Ovary (tissue), 10 donors: ENCODE measurements at places on chromosomes 12 and 14.

GRCh38 chr14:49582113-49582977, 3.8 kb downstream of the RPS29 start:
- H3K27ac ChIP-seq, result no peak overlapping the region
- DNase-seq, result no peak
- H3K4me1 ChIP-seq, result peaks cover 6% of the 10 kb centered on the region

GRCh38 chr14:75487155-75487671, 35.1 kb upstream of the BATF start:
- no peaks in the 10 kb centered on the region for H3K27me3 ChIP-seq
- no peaks in the 10 kb centered on the region for H3K4me1 ChIP-seq
- no peak overlapping the region for H3K27ac ChIP-seq

DNA sequence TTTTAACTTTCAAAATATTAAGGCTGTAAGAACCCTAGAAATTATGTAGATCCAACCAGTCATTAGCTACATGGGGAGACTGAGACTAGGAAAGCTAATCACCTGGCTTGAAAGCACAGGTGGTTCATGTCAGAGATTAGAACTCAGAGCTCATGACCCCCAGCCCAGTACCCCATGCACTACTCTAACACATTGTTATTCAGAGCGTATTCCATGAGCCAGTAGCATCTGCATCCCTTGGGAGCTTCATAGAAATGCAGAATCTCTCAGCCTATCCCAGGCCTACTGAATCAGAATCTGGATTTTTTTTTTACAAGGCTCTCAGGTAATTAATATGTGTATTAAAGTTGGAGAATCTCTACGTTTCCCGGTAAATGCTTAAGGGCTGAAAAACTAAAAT, 161.7 kb downstream of the BTG1 start:
- no peak overlapping the region for H3K27ac ChIP-seq
- H3K27me3 ChIP-seq, result no peaks in the 10 kb centered on the region
- DNase-seq, result no peak
- H3K36me3 ChIP-seq, result no peaks in the 10 kb centered on the region
- no peaks in the 10 kb centered on the region for H3K4me1 ChIP-seq

GRCh38 chr12:57236925-57237595, 7.5 kb downstream of the SHMT2 start:
- no peak for DNase-seq
- peaks cover 11% of the 10 kb centered on the region for H3K4me1 ChIP-seq
- no peaks in the 10 kb centered on the region for H3K36me3 ChIP-seq
- H3K4me3 ChIP-seq, result no peak overlapping the region

- peaks cover 5% of the 10 kb centered on the region for H3K4me1 ChIP-seq
- DNase-seq, result peak; percentile 84
- no peaks in the 10 kb centered on the region for H3K27me3 ChIP-seq
- H3K27ac ChIP-seq, result no peak overlapping the region
Observed at GRCh38 chr14:90698379-90698869, 117.8 kb downstream of the TTC7B start.

DNA sequence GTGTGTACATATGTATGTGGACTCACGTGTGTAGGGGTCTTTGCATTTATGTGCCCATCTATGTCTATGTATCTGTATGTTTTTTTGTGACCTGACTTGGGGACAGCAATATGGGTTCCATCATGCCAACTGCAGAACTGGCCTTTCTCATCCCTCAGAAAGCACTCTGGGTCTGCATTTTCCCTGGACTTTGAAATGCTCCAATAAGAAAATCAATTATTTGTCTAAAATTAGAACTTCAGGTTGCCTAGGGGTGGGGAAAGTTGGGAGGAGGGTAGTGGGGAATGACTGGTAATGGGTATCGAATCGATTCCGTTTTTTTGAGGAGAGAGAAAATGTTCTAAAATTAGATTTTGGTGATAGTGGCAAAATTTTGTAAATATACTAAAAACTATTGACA, 140.8 kb upstream of the NOS1 start:
- DNase-seq, result no peak
- H3K36me3 ChIP-seq, result no peaks in the 10 kb centered on the region
- H3K27me3 ChIP-seq, result no peaks in the 10 kb centered on the region
- no peaks in the 10 kb centered on the region for H3K4me1 ChIP-seq
- H3K4me3 ChIP-seq, result no peak overlapping the region

- H3K27ac ChIP-seq, result no peak overlapping the region
- no peaks in the 10 kb centered on the region for H3K27me3 ChIP-seq
- peak; percentile 79 for DNase-seq
- peaks cover 4% of the 10 kb centered on the region for H3K4me1 ChIP-seq
- H3K4me3 ChIP-seq, result no peak overlapping the region
Observed at GRCh38 chr14:29814156-29815015, 113.3 kb downstream of the PRKD1 start.

GRCh38 chr12:78290606-78291345, 460.1 kb downstream of the NAV3 start:
- H3K27ac ChIP-seq, result no peak overlapping the region
- no peak for DNase-seq
- no peak overlapping the region for H3K4me3 ChIP-seq
- H3K36me3 ChIP-seq, result no peaks in the 10 kb centered on the region

- no peaks in the 10 kb centered on the region for H3K36me3 ChIP-seq
- H3K27me3 ChIP-seq, result no peaks in the 10 kb centered on the region
- H3K4me1 ChIP-seq, result no peaks in the 10 kb centered on the region
- no peak for DNase-seq
Observed at GRCh38 chr14:74867673-74868072, 8.3 kb downstream of the PROX2 start.

- no peaks in the 10 kb centered on the region for H3K4me1 ChIP-seq
- no peaks in the 10 kb centered on the region for H3K36me3 ChIP-seq
- H3K27me3 ChIP-seq, result no peaks in the 10 kb centered on the region
- DNase-seq, result no peak
- no peak overlapping the region for H3K27ac ChIP-seq
- no peak overlapping the region for H3K4me3 ChIP-seq
Observed at GRCh38 chr12:52277486-52278245, 3.2 kb downstream of the KRT86 start.

DNA sequence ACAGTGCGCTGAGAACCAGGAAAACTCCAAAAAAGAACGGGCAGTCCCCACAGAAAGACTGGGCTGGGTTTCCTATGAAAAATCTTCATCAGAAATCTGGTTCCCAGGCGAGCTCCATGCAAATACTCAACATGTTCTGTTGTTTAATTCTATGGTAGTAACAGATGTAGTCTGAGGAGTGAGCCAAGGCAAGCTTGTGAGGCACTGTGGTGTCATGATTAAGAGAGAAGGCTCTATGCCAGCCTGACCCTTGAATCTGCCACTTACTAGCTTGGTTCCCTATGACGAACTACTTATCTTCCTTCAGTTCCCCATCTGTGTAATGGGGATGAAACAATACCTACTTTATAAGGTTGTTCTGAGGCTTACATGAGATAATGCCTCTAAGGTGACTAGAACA, 10.7 kb downstream of the POMT2 start:
- H3K4me1 ChIP-seq, result peaks cover 12% of the 10 kb centered on the region
- no peaks in the 10 kb centered on the region for H3K36me3 ChIP-seq
- no peak for DNase-seq
- H3K27ac ChIP-seq, result no peak overlapping the region

- H3K36me3 ChIP-seq, result no peaks in the 10 kb centered on the region
- no peak overlapping the region for H3K4me3 ChIP-seq
- no peak overlapping the region for H3K27ac ChIP-seq
- DNase-seq, result no peak
Observed at GRCh38 chr12:99146730-99147129, 500.8 kb upstream of the GARIN6 start.

DNA sequence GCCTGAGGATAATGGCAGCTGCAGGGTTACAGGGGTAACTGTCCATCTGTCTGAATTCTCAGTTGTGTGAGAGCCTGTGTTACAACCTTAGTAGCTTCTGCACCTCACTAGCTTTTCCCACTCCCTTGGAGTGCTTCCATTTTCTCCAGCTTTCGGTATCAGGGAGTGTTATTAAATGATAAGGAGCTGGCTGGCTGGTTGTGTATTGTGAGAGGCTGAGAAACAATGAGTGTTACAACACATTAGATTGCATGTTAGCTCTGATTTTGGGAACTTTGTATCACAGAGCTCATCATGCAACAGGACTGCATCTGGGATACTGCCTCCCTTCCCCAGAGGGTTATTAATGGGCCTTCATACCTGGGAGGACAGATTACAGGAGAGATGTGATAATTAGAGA, 723.7 kb downstream of the DIO2 start:
- H3K27ac ChIP-seq, result no peak overlapping the region
- H3K4me1 ChIP-seq, result no peaks in the 10 kb centered on the region
- no peaks in the 10 kb centered on the region for H3K36me3 ChIP-seq
- no peak for DNase-seq

DNA sequence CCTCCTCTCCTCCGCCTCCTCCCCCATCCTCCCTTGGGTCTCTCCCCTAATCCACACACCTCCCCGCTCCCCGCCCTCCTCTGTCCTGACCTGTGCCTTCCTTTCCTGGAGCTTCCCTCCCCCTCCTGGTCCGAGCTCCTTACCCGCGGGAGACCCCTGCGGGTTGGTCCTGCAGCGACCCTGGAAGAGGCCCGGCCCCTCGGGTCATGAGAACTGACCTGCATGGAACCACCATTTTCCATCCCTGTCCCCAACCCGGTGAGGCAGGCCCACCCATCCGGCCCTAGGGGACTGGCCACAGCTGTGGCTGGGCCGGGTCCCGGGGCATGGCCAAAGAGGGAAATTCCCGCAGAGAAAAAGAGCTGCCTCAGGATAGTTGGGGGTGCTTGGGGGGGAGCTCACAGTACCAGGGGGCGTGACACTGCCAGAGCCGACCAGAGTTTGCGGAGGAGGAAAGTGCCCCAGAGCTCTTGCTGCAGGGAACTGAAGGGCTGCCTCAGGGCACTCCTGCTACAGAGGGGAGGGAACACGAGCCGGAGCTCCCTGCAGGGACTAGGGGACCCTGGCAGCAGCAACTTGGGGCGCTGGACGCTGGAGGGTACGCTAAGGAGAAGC, 613 bp downstream of the ARHGEF40 start:
- DNase-seq, result peak; percentile 65
- no peaks in the 10 kb centered on the region for H3K36me3 ChIP-seq
- no peaks in the 10 kb centered on the region for H3K27me3 ChIP-seq
- peak overlapping the region; percentile 94 for H3K27ac ChIP-seq

- H3K27me3 ChIP-seq, result no peaks in the 10 kb centered on the region
- no peak overlapping the region for H3K4me3 ChIP-seq
- no peak overlapping the region for H3K27ac ChIP-seq
- DNase-seq, result no peak
- no peaks in the 10 kb centered on the region for H3K4me1 ChIP-seq
Observed at GRCh38 chr12:103272949-103273348, 222.8 kb downstream of the C12orf42 start.

DNA sequence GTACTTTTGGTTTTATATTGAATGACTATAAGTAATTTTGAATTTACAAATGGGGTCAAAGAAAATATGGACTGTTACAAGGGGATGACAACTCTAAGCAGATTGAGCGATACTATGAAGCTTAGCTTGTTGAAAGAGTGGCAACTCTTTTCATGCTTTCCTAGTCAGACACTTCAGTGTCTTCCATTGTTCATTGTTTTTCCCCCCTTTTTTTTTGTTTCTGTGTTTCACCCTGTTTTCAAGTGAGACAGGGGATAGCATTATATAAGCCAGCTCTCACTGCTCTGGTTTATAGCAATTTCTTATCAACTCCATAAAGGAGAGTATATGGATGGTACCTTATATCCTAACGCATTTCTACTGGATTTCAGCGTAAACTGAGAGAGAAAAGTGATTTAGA, 24.6 kb downstream of the PEBP1 start:
- no peaks in the 10 kb centered on the region for H3K27me3 ChIP-seq
- H3K4me3 ChIP-seq, result no peak overlapping the region
- no peak overlapping the region for H3K27ac ChIP-seq
- DNase-seq, result no peak
- no peaks in the 10 kb centered on the region for H3K36me3 ChIP-seq

- H3K27me3 ChIP-seq, result no peaks in the 10 kb centered on the region
- DNase-seq, result peak; percentile 58
- no peak overlapping the region for H3K4me3 ChIP-seq
- H3K36me3 ChIP-seq, result no peaks in the 10 kb centered on the region
Observed at GRCh38 chr14:64234877-64235651, 59.1 kb downstream of the ESR2 start.

GRCh38 chr12:2959192-2959504, at the start of gene TEAD4:
Gene TEAD4, plus strand, starts transcription at chr12:2959397.
- no peaks in the 10 kb centered on the region for H3K36me3 ChIP-seq
- DNase-seq, result peak; percentile 40
- H3K27ac ChIP-seq, result no peak within 1 kb of the TSS
- H3K27me3 ChIP-seq, result no peaks in the 10 kb centered on the region
- peak within 1 kb of the TSS; percentile 60 for H3K4me3 ChIP-seq

DNA sequence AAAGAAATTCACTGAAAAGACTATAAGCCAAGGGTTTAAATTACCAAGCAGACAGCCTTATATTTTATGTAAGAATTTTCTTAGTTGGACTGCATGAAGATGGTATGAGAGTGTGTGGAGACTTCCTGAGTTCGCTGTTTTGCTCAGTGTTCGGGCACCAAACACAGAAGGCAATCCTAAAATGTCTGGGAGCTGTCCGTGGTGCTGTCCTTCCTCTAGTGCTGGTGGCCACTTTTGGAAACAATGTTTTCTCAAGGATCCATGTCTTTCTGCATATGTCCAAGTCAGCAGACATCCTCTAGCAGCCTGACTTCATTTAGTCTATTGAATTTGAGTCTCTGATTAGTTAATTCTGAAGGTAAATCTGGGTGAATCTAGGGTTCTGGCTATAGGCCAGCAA, 135.8 kb downstream of the SLC8A3 start:
- H3K27ac ChIP-seq, result no peak overlapping the region
- no peaks in the 10 kb centered on the region for H3K27me3 ChIP-seq
- H3K4me3 ChIP-seq, result no peak overlapping the region
- no peaks in the 10 kb centered on the region for H3K36me3 ChIP-seq
- no peak for DNase-seq

GRCh38 chr14:93536945-93537344, 106.2 kb downstream of the UNC79 start:
- DNase-seq, result no peak
- H3K27me3 ChIP-seq, result no peaks in the 10 kb centered on the region
- no peaks in the 10 kb centered on the region for H3K36me3 ChIP-seq
- H3K4me1 ChIP-seq, result no peaks in the 10 kb centered on the region
- no peak overlapping the region for H3K27ac ChIP-seq
- no peak overlapping the region for H3K4me3 ChIP-seq

- H3K4me3 ChIP-seq, result no peak overlapping the region
- H3K4me1 ChIP-seq, result no peaks in the 10 kb centered on the region
- no peaks in the 10 kb centered on the region for H3K36me3 ChIP-seq
- no peak for DNase-seq
- H3K27me3 ChIP-seq, result no peaks in the 10 kb centered on the region
Observed at GRCh38 chr14:100402631-100403030, 79.5 kb downstream of the SLC25A47 start.

- no peak for DNase-seq
- no peak overlapping the region for H3K4me3 ChIP-seq
- H3K27me3 ChIP-seq, result no peaks in the 10 kb centered on the region
Observed at GRCh38 chr14:61730756-61731373, 31.4 kb upstream of the SNAPC1 start.

- H3K36me3 ChIP-seq, result no peaks in the 10 kb centered on the region
- no peak for DNase-seq
- no peaks in the 10 kb centered on the region for H3K27me3 ChIP-seq
- H3K27ac ChIP-seq, result no peak overlapping the region
Observed at GRCh38 chr12:5586201-5586600, 154.3 kb downstream of the NTF3 start.

- H3K4me1 ChIP-seq, result peaks cover 1% of the 10 kb centered on the region
- no peak for DNase-seq
- no peak overlapping the region for H3K27ac ChIP-seq
- no peaks in the 10 kb centered on the region for H3K27me3 ChIP-seq
- H3K4me3 ChIP-seq, result no peak overlapping the region
Observed at GRCh38 chr14:101252443-101253214, 308.7 kb upstream of the DIO3 start.
